ENCODE measurements at places on chromosomes 12 and 14. TPM values are rescaled to one million over a fixed set of nuclear protein-coding genes. Genes with fewer than 3 reads are reported as not detected.

DNA sequence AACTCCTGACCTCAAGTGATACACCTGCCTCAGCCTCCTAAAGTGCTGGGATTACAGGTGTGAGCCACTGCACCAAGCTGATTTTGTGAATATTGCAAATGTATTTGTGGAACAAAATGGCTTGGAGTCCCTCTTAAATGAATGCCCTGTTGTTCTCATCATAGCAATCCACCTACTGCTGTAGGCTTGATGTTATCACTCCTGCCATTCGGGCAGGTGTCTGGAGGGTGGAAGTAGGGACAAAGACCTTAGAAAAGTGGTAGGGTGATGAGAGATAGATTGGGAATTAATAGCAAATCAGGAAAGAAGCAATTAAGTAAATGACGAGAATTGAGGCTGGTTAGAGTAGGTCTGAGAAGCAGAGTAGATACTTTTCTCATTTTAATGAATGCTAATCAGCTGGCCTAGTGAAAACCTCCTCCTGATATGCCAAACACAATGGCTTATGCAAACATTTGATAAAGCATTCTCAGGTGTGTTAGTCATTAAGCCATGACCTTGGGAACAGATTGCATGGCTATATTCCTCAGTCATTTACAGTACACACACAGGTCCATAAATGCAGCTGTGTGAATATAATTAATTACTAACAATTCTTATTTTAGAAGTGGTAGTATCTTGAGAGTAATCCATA is 60.5 kb upstream of the USP44 start:
- DNase-seq = peak; percentile 72

- no peak for DNase-seq
Observed at GRCh38 chr12:24020397-24021163, 71.1 kb upstream of the SOX5 start.

GRCh38 chr12:27896419-27896990 is 76.0 kb downstream of the PTHLH start:
- no peak for DNase-seq

- no peak for DNase-seq
Observed at GRCh38 chr12:18363321-18363720, 102.0 kb downstream of the PIK3C2G start.

DNA sequence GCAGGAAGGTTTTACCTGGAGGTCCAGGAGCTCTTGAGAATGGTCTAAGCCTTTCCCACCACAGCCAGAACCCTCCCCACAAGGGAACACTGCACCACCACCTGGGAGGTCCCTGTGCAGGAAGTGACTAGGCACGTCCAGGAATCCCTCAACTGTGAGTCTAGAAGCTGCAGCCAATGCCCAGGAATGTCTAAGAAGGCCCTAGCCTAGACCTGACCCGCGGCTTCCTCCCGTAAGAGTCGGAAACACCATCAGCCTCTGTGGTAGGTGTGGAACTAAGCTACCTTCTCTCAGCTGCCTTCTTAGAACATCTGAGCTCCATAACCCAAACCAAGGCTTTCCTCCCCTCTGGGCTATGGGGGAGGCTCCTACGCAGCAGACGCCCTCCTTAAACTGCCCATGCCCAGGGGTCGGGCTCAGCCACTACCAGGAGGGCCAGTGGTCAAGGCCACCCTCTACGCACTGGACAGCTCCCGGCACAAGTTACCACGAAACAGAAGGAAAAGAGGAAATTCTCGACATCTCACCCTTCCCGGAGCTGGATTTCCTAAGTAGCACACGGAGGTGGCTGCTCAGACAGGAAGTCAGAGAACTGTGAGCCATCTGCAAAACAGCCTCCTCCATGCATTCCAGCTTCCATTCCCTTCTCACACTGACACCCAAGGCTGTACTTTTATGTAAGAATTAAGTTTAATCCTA is 25.5 kb downstream of the ZFYVE21 start:
- DNase-seq = no peak

DNA sequence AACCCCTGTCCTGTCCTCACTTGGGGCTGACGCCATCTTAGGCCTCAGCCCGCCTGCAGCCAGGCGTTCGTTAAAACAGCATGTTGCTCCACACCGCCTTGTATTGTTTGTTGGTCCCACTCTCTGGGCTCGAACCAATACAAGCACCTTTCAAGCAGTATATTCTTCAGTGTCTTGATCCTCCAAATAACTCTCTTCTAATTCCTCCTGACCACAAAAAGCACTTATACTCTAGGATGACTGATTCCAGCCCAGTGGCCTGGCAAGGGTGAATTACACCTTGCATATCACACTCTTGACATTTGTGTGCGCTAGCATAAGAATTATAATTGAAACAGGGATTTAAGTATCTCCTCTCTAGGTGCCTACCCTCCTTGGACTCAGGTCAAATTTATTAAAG is 7.1 kb downstream of the CCER1 start:
- DNase-seq = no peak

DNA sequence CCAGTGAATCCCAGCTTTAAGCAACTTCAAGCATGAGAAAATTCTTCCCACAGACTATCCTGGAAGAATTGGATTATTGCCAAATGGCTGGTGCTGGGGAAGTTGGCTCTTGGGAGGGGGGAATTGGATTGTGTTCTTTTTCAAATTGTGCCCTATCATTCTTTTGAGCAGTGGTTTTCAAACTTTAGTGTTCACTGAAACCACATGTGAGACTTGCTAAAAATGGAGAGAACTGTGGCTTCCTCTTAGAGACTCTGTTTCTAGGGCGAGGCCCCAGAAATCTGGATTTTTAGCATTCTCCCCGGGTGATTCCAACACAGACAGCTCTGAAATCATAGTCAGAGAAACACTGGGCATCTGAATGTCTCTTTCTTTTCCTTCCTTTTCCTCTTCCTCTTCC is 14.3 kb upstream of the OTUB2 start:
- DNase-seq = peak; percentile 42

EIF2S3B gene
- 9.3 TPM for total RNA-seq

DNA sequence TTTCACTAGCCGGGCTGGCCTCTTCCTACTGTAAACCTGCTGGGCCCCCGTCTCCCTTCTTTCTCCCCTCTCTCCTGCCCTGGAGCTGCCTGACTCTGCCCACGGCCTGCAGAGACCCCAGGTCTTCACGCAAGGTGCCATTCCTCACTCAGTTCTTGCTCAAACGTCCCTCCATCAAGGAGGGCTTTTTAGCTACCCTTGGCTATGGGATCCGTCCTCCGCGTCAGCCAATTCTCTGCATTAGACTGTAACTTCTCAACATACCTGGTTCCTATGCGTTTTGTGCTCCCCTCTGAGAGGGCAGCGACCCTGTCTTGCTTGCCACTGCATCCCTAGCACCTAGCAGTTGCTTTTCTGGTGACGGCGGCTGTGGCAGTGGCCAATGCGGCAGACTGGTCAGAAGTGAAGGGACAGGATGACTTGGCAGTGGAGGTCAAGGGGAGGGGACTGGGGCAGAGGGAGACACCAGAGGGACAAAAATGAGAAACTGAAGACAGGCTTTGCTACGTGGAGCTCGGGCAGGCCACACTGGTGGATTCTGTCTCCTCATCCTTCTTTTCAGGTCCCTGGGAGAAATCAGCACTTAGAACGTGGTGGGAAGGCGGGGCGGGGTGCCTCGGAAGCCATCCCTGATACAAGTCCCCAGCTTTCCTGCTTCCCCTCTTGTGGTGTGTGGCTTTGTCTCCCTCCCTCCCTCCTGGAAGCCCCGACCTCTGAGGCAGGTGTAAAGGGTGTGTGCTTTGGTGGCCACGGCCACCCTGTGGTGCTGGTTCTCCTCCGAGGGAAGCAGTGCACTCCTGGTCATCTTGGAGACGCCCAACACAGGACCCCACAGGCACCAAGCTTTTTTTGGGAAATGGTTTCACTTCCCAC is 1.8 kb downstream of the B3GNT4 start:
- DNase-seq = no peak

GRCh38 chr14:54652605-54653052 is 85.7 kb downstream of the SAMD4A start:
- no peak for DNase-seq

DNA sequence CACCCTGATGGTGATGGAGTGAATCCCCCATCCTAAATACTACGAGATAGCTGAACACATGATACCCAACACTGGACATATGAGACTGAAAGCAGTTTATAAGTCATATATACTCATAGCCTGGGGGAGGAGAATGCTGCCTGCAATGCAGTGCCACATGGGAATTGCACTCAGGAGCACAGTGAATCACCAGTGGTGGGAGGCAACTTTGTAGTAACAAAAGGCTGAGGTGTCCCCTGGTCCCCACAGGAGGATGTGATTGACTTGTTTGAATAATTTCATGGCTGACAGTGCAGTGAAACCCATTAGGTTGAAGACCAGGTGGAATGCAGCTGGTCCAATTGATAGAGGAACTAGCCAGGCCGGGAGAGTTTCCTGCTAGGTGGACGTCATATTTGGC is 20.2 kb downstream of the CCDC38 start:
- DNase-seq = peak; percentile 14

GRCh38 chr12:110270125-110270962 is 10.7 kb upstream of the ATP2A2 start:
- DNase-seq = peak; percentile 49

DNA sequence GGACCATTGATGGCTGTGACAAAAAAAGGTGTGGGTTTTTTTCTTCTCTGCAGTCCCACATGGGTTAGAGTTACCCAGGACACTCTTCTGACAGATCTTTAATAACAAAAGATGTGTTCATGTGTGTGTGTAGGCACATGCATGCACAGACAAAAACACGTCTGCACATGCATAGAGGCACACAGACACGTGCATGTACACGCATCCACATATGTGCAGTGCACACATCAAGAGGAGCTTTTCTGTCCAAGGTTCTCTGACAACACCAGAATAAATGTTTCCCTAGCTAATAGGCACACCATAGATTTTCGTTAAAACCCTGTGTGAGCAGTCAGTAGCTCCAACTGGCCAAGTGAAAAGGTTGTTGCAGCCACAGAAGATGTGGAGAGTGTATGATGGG is 2.8 kb upstream of the MYL2 start:
- no peak for DNase-seq

CD4 gene
- total RNA-seq = not detected

DNA sequence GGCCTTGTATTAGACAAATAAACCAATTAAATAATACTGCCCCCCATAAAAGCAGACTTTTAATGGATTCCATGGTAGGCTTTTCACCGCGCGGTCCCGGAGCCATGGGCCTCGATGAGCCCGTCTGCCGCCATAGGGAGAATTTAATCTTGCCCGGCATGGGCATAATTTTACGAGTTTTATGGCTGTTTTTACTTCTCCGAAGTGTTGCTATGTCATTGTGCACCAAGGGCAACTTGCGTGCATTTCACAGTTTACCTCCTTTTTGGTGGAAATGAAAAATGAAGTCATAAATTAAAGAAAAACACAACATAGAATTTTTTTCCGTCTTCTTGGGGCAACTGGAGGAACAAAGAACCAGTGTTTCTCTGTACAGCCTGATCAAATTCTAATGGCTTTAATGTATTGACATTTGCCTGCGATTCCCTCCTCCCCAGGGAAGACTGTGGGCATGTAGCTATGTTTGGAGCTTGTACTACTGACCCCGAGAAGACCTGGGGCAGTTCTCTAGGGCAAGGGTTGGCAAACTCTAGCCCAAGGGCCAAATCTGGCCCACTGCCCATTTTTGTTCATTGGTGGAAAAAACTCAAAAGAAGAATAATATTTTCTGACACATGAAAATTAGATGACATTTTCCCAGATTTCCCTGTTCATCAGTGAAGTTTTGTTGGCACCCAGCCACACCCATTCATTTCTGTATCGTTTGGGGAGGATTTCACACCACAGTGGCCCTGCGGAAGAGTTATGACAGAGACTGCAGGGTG is 142.7 kb downstream of the CHST11 start:
- DNase-seq = no peak

DNA sequence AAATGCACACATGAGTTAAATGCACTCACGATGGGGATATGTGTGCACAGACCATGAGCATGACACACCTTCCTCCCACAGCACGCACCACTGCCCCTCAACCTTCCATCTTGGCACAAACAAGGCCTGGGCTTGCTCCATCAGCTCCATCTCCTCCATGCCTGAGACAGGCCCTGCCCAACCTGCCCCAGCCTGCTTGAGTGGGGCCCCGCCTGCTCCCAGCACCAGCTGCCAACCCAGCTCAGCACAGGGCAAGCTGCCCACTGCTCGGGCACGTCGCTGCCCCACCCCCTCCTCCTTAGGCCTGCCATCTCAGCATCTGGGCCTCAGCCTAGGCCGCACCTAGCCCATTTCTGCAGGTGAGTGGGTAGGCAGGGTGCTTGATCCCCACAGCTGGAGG is 27.6 kb upstream of the KRT78 start:
- no peak for DNase-seq

BMAL2 gene
- total RNA-seq = 102 TPM

- no peak for DNase-seq
Observed at GRCh38 chr12:6938353-6939190, 5.0 kb upstream of the RNU7-1 start.

GRCh38 chr14:91284791-91285548 is 40.5 kb upstream of the GPR68 start:
- no peak for DNase-seq

ZC2HC1C gene
- total RNA-seq = 1.5 TPM

- DNase-seq = peak; percentile 15
Observed at GRCh38 chr12:2752676-2753371, 41.9 kb upstream of the FKBP4 start.

GRCh38 chr12:115129727-115130126 is 445.8 kb upstream of the TBX3 start:
- no peak for DNase-seq

GRCh38 chr14:35822501-35822900 is 3.6 kb upstream of the BRMS1L start:
- peak; percentile 70 for DNase-seq

KLRC2 gene
- total RNA-seq = not detected

All from foreskin keratinocyte (primary cell).